ENCODE measurements at places on chromosomes 11 and 22.

- DNase-seq: no peak
These were observed 131.4 kb downstream of the DCDC1 start for GRCh38 chr11:31237819-31238760.

DNA sequence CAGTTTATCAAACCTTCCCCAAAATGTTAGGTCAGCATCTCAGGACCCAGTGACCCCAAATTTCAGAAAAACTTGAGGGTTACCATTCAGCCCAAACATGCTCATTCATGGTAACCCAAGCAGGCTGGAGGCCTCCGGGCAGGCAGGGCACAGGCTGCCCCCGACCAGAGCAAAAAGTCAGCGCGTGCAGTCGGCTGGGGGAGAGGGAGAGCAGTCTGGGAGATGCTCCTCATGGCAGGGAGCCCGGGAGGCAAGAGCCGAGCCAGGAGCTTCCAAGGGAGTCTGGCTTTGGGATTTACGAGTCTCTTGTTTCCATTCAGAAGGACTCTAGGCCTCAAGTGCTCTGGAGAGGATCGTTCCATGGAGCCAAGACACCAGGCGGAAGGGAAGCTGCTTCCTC is 45.7 kb downstream of the RPUSD4 start:
- no peak for DNase-seq

DNA sequence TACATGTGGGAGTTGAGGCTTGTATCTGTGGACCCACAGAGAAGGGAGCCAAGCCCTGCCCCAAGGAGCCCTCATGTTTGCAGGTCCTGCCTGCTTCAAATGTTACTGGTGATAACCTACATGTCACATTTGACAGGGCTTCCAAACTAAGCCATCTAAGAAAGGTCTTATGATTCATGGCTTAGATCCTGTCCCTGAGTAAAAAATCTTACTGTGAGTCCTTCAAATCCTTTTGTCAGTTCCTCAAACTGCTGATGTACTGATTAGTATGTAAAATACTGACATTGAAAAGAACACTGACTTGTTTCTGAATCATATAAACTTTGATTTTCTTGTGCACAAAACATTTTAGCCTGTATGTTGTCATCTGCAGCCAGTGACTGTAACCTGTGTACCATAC is 1.0 kb upstream of the PANX1 start:
- no peak for DNase-seq

- no peak for DNase-seq
These were observed 472.2 kb downstream of the SOX6 start for GRCh38 chr11:15884141-15884540.

DNA sequence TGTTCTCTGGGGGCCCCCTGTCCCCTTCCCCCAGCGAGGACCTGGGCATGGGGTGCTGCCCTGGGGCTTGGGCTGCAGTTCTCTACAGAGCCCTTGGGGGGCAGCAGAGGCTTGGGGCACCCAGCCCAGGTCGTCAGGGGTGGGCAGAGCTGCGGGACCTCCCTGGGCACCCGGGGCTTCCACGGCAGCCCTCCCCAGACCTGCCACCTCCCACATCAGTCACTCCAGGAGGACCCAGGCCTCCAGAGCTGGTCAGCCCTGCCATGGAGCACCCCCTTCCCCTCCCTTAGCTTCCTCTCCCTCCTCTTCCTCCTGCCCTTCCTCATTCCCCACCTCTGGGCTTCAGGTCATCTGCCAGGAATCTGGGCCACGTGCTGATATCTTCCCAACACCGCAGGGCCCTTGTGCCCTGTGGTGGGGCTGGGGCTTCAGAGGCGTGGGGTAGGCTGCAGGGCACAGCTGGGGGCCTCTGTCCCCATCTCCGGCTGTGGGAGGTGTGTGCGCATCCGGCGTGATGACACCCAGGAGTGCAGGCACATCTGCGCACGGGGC is 5.8 kb downstream of the TSPAN4 start:
- peak; percentile 83 for DNase-seq

GRCh38 chr22:36386900-36387708 is 663 bp downstream of the MYH9 start:
- peak; percentile 74 for DNase-seq

DNA sequence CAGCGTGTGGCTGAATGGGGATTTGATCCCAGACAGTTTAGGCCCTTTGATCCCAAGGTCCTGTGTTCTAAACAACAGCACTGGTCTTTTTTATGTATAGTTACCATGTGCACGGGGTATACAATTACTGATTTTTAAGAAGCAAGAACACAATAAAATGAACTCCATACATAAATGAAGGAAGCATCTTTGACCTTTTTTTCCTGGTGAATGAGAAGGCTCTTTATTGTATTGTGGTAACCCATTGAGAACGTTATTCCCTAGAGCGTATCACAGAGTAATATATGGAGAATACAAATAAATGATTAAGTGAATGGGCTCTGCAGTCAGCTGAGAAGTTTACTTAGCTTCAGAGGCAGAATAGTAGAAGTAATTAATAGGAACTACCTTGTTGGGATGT is 563.6 kb downstream of the NTM start:
- DNase-seq: no peak

GRCh38 chr22:40376149-40376548 is 5.8 kb downstream of the SGSM3 start:
- no peak for DNase-seq

GRCh38 chr11:8026982-8027381 is 39.8 kb downstream of the EIF3F start:
- no peak for DNase-seq

DNA sequence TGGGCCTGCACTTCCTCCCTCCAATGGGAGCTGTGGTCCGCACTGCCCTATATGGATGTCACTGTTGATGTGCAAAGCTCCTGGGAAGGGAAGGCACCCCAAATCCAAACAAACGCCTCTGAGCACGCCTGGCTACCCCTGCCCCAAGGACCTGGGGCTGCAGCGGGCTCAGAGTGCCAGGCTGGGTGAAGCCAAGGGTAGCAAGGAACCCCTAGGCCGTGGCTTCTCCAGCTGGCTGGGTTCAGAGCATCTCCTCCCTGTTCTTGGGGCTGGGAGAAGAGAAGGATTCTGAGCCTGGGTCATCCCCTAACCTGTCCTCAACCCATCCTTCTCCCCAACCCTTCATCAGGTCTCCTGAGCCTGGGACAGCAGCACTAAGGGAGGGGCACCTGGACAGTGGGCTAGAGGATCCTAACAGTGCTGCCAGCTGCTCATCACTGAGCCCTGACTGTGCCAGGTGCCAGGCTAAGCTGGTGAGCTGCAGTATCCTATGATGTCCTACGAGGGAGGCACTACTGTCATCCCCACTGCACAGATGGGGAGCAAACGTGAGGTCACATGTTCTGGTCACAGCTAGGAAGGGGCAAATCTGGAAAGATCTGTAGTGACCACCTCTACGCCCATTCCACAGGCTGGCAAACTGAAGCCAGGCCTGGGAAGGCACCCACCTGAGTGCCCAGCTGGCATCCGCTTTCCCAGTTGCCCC is 3.0 kb downstream of the SSTR3 start:
- DNase-seq: no peak

GRCh38 chr11:19756675-19757475 is 44.2 kb downstream of the NAV2 start:
- DNase-seq: no peak

DNA sequence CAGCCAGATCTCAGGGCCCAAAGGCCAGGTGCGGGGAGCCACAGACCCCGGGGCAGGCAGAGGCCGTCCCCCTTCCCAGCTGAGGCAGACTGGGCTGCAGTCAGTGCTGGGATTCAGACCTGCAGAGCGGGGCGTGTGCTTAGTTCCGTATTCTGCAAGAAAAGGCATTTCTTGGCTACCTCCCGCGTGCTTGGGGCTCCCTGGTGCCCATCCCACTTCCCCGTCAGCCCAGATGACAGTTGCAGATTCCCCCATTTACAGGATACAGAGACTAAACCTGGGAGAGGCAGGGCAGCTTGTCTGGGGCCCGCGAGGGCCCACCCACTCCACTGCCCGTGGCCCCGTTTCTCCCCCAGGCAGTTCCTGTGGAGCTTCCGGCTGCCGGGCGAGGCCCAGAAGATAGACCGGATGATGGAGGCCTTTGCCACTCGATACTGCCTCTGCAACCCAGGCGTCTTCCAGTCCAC is 18.3 kb downstream of the CYTH4 start:
- DNase-seq: peak; percentile 67

GRCh38 chr22:42431401-42432019 is 693 bp downstream of the NFAM1 start:
- DNase-seq: no peak

- no peak for DNase-seq
These were observed 70.2 kb upstream of the PPARA start for GRCh38 chr22:46079861-46080821.

DNA sequence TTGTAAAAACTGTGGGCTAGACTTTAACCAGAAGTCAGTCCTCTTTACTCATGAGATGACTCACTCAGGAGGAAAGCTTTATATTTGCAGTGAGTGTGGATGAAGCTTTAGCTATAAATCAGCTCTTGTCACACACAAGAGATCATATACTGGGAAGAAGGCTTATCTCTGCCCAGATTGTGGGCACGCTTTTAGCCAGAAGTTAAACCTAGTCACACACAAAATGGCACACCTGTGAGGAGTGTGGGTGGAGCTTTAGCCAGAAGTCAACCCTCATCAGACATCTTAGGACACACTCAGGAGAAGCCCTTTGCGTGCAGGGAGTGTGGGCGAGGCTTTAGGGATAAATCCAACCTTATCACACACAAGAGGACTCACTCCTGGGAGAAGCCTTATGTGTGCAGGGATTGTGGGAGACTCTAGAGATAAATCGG is 706.9 kb upstream of the LUZP2 start:
- no peak for DNase-seq

GRCh38 chr11:33935005-33935404 is 43.1 kb upstream of the LMO2 start:
- DNase-seq: no peak

- no peak for DNase-seq
These were observed 9.9 kb downstream of the PRR5 start for GRCh38 chr22:44711690-44712555.

- DNase-seq: no peak
These were observed 2.9 kb upstream of the CADM1 start for GRCh38 chr11:115506954-115507675.

- DNase-seq: no peak
These were observed 7.3 kb downstream of the TANGO2 start for GRCh38 chr22:20027966-20028854.

- no peak for DNase-seq
These were observed 1.2 kb downstream of the KIRREL3 start for GRCh38 chr11:126999366-126999765.

Measured in stimulated activated CD8-positive, alpha-beta memory T cell treated with anti-CD3 and anti-CD28 coated beads, Interleukin-4, amount 100 ng/mL, for 48 hours (primary cell).